T-helper 17 cell (primary cell): ENCODE measurements at places on chromosomes 1 and 21. TPM values are rescaled to one million over a fixed set of nuclear protein-coding genes. Genes with fewer than 3 reads are reported as not detected.

NBPF6 gene
- not detected for total RNA-seq

DNA sequence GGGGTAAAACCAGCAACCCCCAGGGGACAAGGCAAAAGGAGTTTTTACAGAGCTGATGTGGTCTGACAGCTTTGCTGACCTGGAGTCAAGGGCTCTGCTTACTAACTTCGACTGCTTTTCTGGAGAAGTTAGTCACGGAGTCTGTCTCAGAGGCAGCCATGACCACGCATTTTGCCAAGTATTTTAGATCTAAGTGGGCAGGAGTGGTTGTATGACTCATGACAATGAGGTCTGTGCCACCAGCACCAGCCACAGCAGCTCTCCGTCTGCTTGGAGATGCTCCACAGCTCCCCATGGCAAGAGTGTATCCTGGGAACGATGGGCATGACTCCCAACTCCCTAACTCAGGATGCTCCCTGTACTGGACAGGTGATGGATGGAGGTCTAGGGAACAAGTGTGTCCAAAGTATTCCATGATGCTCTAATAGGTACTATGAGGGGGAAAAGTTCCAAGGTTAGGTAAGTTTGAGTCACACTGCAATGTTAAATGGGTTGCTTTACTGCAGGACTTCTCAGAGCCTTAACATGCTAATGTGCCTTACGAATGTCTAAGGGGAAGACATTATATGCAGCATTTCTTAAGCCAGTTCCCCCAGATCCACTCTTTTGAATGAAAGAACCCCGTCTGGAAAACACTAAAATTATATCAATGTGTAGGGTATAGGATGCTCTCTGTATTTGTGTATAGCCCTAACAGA, 359.0 kb downstream of the HHAT start:
- H3K36me3 ChIP-seq = no peaks in the 10 kb centered on the region
- no peak for DNase-seq
- H3K27ac ChIP-seq = no peak overlapping the region
- no peak overlapping the region for H3K4me3 ChIP-seq
- H3K4me1 ChIP-seq = peaks cover 2% of the 10 kb centered on the region

OXCT2 gene
- not detected for total RNA-seq

BTBD19 gene
- 43.1 TPM for total RNA-seq
